ENCODE measurements at places on chromosomes 12 and 14. TPM values are rescaled to one million over a fixed set of nuclear protein-coding genes. Genes with fewer than 3 reads are reported as not detected.

Gene DNAI7
- total RNA-seq, result 0.88 TPM

Gene NT5DC3
- total RNA-seq, result 15.4 TPM

Gene LYZ
- total RNA-seq, result not detected

DNA sequence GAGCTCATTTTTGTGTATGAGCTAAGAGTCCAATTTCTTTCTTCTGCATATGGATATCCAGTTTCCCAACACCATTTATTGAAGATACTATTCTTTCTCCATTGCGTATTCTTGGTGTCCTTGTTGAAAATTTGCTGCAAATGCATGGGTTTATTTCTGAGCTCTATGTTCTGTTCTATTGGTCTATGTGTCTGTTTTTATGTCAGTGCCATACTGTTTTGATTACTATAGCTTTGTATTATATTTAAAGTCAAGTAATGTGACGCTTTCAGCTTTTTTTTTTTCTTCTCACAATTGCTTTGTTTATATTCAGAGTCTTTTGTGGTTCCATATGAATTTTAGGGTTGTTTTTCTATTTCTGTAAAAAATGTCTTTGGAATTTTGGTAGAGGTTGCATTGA is 247.1 kb upstream of the TBX3 start:
- DNase-seq, result no peak

DNA sequence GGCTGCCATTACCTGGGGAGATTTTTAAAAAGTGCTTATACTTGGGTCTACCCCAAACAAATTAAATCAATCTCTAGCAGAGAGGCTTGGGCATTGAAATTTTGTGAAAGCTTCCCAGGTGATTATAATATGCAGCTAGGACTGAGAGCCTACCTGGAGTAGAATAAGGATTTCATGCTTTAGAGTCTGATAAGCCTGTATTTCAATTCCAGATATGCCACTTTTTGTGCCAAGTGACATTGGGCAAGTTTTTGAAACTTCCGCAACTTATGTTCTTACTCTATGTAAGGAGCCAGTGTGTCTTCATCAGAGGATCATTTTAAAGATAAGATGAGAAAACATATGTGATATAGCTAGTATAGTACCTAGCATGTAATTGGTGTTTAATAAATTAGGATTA is 159.8 kb upstream of the LRIG3 start:
- no peak for DNase-seq

GRCh38 chr12:33253178-33253577 is 186.4 kb downstream of the SYT10 start:
- no peak for DNase-seq

GRCh38 chr14:52055167-52055566 is 13.7 kb downstream of the NID2 start:
- no peak for DNase-seq

GRCh38 chr12:98470469-98471082 is 44.8 kb upstream of the TMPO start:
- no peak for DNase-seq

GRCh38 chr12:20272161-20272560 is 96.2 kb upstream of the PDE3A start:
- DNase-seq, result no peak

GRCh38 chr12:91947459-91947858 is 198.2 kb downstream of the BTG1 start:
- DNase-seq, result no peak

GRCh38 chr12:43210485-43211192 is 341.4 kb downstream of the ADAMTS20 start:
- DNase-seq, result peak; percentile 20

GRCh38 chr12:68286396-68286795 is 33.0 kb upstream of the IL22 start:
- no peak for DNase-seq

DNA sequence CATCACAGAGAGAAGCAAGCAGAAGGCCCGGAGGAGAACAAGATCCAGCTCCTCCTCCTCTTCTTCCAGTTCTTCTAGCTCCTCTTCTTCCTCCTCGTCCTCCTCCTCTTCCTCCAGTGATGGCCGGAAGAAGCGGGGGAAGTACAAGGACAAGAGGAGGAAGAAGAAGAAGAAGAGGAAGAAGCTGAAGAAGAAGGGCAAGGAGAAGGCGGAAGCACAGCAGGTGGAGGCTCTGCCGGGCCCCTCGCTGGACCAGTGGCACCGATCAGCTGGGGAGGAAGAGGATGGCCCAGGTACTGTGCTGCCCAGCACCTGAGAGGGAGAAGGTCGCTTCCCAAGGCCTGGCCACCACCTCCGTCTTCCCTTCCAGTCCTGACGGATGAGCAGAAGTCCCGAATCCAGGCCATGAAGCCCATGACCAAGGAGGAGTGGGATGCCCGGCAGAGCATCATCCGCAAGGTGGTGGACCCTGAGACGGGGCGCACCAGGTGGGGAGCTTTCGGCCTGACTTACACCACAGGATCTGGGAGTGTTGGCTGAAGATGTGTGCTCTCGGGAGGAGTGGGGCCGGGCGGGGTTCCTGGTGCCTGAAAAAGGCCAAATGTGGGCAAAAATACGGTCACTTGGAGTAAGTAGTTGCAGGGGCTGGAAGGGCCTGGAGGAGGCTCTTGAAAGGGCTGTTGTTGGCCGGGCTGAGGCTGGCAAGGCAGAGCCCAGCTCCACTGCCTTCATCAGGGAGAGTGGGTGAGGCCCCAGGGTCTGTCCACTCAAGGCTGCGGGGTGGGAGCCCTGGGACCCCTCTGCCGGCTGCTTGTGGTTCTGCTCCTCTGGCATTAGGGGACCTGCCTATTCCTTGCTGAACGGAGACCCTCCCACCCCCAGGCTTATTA is 1.4 kb downstream of the ARL6IP4 start:
- no peak for DNase-seq
